ENCODE measurements at places on chromosomes 7 and 10. TPM values are rescaled to one million over a fixed set of nuclear protein-coding genes. Genes with fewer than 3 reads are reported as not detected.
A peak's percentile ranks its signal among the peaks of the same experiment; 100 is the strongest.

GRCh38 chr10:78199005-78199725, 165.5 kb downstream of the RPS24 start:
- no peak for DNase-seq

- DNase-seq: no peak
Observed at GRCh38 chr10:66472156-66472555, 453.7 kb upstream of the LRRTM3 start.

- peak; percentile 10 for DNase-seq
Observed at GRCh38 chr7:74222851-74223710, 13.3 kb downstream of the LAT2 start.

GRCh38 chr10:49736564-49737113, 25.5 kb downstream of the OGDHL start:
- no peak for DNase-seq

GRCh38 chr7:14900051-14900450, 2.5 kb downstream of the DGKB start:
- no peak for DNase-seq

- DNase-seq: no peak
Observed at GRCh38 chr10:33385015-33385414, 50.5 kb upstream of the NRP1 start.

DNA sequence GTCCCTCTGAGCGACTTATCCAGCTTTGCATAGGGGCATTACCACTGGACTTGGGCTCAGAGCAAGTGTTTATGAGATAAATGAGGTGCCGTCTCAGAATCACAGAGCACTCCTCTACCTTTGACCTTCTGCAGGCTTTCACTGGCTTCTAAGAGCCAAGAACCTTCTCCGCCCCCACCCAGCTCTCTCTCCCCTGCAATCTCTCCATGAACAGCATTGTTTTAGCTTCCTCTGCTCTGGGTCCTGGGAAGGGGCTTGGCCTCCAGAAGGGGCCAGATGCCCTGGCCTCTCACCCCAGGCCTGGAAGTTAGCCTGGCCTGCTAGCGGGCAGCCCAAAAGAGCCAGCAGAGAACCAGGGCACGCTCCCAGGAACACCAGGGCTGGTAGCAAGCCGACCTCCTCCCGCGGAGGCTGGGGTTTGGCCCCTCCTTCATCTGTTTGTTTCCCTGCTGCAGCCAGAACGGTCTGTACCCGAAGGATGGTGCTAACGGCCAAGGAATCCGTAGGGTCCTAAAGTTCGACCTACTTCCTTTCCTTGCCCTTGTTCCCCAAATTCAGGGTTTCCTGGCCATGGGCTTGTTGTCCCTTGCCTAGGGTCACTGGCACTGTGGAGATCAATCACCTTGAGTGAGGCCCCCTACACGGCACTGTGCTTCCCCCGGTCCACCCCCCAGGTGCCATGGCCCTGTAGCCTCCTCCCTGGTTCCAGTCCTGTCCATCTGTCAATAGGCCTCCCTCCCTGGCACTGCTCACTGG, 18.7 kb upstream of the DDIT4 start:
- DNase-seq: peak; percentile 95

GRCh38 chr10:122515588-122516231, 44.8 kb upstream of the DMBT1 start:
- DNase-seq: peak; percentile 56

GRCh38 chr7:150610233-150610632, 22.0 kb downstream of the GIMAP6 start:
- DNase-seq: no peak

GRCh38 chr10:114709984-114710383, 51.9 kb upstream of the ABLIM1 start:
- DNase-seq: no peak

DNA sequence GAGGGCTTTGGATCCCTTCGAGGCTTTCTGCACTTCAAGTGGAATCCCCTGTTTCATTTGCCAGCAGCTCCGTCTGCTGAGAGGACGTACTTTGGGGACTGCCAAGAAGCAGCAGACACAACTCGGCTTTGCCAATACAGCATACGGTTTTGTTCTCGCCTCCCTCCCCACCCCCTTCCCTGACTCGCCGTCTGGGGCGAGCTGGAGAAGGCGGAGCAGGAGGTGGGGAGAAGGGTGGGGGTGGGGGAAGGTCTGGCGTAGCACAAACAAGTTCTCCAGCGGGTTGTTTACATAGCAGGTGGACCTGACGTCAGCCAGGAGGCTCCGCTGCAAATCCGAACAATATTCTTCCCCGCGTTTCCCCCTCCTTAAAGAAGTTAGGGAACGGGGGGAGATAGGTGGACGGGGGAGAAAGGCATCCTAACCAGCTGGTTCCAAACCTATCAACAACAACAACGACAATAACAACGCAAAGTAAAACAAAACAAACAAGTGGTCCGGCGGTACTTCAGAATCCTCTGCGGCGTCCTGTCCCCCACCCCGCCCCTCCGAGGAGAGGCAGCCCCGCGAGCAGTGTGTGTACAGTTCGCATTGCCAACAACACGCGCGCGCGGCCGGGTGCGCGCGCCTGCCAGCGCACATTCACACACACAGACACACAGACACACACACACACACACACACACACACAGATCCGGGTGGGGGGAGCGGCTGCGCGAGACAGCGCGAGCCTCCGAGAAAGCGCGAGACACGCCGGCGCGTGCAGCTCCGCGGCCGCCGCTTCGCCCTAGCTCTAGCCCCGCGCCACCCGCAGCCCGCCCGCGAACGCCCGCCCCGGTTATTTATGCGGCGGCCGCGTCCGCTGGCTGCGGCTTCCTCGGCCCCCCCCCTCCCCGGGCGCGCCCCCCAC, 167.0 kb upstream of the PPP1R3A start:
- peak; percentile 87 for DNase-seq

DNA sequence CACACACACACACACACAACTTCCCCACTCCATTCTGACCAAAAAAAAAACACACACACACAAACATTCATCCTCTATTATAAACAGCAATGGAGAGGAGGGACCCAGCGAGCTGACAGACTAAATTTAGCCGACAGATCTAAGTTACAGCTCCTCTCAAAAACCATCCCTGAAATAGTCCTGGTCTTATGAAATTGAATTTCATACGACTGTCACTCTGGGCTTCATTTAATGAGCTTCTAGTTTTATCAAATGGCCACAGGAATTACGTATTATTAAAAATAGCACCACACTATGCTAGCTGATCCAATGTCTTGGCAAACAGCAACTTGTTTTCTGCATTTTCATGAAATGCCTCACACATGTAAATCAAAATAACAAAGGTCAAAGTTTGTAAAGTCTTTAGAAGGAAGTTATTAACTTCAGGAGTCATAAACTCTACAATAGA, 131.3 kb upstream of the ASAH2 start:
- DNase-seq: no peak

- no peak for DNase-seq
Observed at GRCh38 chr10:133249094-133249780, 11.6 kb downstream of the VENTX start.

- no peak for DNase-seq
Observed at GRCh38 chr10:89337484-89337883, 9.7 kb downstream of the IFIT3 start.

Gene CHRM2
- total RNA-seq: 89.0 TPM

Gene KAZALD1
- 7.8 TPM for total RNA-seq

Gene CFTR
- 3.0 TPM for total RNA-seq

Gene LDB3
- total RNA-seq: 1,459 TPM

Gene VWA2
- not detected for total RNA-seq

Gene CPXM2
- 4.1 TPM for total RNA-seq

Gene PAPSS2
- 11.8 TPM for total RNA-seq

Gene LSM5
- total RNA-seq: 41.8 TPM

Gene PRSS2
- total RNA-seq: not detected

Gene STRIP2
- total RNA-seq: 23.3 TPM

Data from left ventricle myocardium superior (tissue), 1 donor.